ENCODE measurements at places on chromosomes 7 and 10.

DNA sequence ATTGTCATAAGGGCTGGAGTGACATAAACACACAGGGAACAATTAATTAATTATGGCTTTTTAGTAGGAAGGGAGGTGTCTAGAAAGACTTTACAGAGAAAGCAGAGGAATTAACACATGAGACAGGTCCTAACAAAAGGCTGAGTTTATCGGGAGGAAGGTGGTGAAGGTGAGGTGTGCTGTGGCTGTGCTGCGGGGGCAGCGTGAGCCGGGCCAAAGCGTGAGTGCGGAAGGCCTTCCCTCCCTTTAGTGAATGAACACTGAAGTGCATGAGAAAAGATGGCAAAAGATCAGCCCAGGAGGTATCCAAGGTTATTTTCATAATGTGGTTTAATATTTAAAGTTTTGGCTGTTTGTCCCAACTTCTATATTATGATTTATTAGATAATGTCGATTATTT is 243.4 kb upstream of the PLXNA4 start:
- no peak for DNase-seq

DNA sequence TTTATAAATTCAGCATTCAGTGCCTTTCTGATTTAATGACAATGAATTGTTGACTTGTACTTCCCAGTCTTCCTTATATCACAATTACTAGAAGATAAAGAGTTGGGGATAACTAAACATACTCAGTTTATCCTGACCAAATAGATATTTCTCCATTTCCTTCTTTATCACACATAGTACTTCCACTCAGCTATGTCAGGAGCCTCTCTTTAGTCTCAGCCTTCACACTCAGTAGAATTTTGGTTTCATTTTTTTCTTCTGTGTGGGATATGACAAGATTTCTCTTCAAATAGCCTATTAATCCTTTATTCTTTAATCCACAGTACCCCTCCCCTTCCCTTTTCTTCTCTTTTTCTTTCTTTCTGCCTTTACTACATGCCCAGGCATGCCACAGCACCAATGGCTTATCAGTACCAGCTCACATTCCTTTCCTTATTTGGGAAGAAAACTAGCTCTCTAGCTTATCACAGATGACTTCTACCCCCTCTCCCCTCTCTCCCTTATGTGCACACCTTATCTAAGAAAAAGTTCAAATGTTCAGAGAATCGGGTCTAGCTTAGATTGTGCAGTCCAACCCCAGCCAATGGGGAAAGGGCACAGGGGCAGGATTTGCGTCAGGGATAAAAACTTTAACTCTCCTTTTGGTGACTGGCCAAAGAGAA is 109.0 kb downstream of the PHF14 start:
- DNase-seq: no peak

- DNase-seq: no peak
These were observed 18.6 kb upstream of the YWHAG start for GRCh38 chr7:76377186-76377918.

DNA sequence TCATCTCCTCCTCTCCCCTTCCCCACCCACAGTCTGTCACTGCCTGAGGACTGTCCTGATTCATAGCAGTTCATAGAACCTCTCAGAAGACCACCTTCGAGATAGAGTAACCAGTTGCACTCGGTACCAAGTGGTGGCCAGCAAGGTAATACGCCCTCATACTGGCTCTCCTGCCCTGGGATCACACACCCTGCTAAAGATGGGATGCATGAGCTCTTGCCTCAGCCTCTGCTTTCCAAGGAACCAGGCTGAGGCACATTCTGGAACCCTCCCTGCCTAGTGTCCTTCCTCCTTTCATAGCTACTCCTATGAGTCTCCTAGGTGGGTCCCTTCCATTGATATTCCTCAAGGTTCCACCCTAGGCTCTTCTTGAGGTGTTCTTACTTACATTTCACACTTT is 15.5 kb downstream of the CFAP43 start:
- no peak for DNase-seq

DNA sequence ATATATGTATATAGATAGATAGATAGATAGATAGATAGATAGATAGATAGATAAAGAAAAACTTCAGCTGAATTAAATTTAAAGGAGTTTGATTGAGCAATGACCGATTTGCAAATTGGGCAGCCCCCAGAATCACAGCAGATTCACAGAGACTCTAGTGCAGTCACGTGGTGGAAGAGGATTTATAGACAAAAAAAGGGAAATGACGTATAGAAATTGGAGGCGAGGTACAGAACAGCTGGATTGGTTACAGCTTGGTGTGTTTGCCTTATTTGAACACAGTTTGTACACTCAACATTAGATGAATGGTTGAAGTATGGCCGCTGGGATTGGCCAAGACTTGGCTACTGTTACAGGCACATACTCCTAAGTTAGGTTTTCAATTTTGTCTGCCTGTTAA is 8.2 kb upstream of the PODXL start:
- no peak for DNase-seq

DNA sequence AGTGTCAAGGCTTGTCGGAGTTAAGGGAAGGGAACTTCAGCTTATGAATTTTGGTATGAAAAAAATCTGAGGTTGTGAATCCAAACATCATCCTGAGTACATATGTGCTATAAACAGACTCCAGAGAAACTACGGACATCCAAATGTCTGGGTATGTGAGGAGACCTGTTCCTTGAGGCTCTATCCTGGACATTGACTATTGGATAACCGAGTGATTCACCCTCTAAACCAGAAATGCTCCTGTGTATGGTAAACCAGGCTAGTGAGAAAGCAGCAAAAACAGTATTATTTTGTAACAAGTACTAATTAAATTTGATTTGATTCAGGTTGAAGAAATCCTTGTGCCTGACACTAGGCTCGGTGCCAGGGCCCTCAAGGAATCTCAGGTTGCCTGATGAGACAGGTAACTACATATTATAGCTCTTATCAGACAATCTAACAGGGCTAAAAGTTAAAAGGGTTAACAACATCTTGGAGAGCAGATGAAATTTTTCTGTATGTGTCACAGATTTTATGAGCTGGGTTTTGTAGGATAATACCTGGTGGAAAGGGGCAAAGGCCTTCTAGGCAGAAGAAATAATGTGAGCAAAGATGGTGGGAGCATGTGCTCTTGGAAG is 10.4 kb upstream of the STOX1 start:
- DNase-seq: no peak

DNA sequence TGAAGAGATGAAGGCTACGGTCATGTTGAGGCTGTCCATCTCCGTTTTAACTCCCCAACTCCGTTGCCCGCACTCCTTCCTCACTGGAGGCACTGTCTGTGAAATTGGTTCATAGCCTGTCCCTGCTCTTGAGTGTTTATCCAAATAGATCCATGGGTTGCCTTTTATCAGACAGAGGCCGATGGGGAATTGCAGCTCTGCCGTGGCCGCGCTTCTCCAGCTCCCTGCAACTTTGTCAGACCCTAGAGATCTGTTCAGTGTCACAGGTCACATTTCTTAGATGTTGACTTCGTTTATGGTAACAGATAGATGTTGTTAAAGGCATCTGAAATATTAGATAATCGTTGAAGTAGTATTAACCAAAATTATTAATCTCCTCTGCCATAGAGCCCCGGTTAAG is 14.7 kb downstream of the PPP2R2D start:
- DNase-seq: no peak

DNA sequence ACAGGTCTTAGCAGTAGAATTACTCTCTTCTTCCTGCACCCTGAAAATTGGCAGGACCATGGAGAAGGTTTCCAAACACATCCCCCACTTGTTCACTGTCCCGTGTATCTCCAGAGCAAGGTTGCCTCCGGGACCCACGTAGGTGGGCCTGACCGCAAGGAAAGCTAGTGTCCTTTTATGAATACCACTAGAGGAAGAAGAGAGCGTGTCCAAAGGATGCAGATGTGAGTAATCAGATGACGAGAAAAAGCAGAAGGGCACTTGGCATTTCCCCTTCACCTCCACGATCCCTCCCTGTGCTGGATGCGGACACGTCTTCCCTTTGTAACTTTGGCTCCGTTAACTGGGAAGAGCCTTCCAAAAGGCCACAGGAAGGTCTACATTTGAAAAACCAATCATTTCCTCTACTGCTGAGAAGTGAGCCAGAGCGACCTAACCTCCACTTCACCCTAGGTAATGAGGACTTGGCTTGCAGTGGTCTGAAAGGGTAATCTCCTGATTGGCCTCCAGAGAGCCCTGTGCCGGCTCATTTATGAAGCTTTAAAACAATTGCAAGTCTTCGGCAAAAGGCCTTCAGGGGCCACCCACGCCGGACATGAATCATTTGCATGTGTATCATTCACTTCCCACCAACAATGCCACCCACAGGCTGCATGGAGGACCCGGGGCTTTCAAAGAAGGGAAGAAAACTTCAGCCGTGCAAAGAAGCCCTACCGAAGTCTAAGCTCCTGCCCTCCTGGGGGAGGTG is 55.4 kb downstream of the LYZL1 start:
- DNase-seq: no peak

- no peak for DNase-seq
These were observed 137.3 kb downstream of the VTI1A start for GRCh38 chr10:112584276-112584675.

DNA sequence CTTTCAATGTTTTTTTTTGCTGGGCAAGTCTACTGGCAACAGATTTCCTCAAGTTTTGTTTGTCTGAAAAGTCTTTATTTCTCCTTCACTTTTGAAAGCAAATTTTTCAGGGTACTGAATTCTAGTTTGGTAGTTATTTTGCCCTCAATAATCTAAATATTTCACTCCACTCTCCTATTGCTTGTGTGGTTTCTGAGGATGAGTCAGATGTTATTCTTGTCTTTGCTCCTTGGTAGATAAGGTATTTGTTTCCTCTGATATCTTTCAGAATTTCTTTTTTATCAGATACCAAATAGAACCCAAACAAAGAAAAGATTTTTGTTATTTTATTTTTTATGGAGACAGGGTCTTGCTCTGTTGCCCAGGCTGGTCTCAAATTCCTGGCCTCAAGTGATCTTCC is 99.2 kb upstream of the MALRD1 start:
- no peak for DNase-seq

GRCh38 chr10:47300429-47300931 is 483 bp downstream of the GDF10 start:
- no peak for DNase-seq

DNA sequence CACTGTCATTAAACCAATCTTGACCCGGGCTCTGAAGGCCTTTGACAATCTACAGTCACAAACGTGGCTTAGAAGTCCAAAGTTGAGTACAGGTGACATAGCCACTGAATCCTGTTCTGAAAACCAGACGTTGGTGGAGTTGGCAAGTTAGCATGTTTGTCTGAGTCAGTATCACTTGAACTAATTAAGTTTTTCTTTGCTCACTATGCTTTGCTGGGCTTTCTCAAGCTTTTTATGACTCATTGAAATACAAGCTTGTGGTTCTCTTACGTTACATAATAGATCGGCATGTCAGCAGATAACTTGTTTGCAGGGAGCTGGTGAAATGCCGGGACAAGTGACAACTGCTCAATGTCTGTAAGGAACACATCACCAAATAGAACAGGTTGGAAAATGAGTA is 53.8 kb downstream of the ARL5B start:
- DNase-seq: no peak

- DNase-seq: no peak
These were observed 164.0 kb upstream of the GLI3 start for GRCh38 chr7:42400961-42401360.

- no peak for DNase-seq
These were observed 491.0 kb downstream of the XPNPEP1 start for GRCh38 chr10:109432281-109432680.

DNA sequence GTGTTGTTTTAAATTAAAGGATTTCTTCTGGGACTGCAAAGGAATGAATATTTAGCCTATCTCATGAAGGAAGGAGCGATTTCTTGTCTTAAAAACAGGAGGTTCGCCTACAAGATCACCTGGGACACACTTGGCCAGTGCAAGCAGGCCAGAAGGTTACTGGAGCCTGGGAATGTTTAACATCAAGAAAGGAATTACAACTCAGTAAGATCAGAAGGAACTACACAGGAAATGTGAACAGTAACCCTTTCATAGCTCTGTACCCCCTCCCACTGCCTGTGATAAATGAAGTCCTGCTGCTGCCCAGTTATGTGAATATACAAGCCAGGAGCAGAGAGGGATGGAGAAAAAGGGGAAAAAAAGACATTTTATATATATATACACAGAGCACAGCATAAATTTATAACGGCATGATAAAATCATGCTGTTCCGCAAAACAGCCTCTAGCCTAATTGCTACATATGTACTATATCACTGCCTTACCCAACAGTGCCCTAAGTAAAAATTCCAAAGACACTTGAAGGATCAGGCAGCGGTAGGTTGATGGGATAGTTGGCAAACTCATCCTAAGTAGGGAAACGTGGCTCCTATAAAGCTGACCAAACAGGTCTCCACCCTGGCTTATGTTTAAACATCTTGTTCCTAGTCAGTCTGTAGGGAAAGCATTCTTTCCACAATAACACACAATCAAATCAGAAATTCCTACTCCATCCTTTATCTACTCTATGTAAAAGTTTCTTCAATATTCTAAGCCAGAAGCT is 63.8 kb downstream of the ZNF438 start:
- no peak for DNase-seq

DNA sequence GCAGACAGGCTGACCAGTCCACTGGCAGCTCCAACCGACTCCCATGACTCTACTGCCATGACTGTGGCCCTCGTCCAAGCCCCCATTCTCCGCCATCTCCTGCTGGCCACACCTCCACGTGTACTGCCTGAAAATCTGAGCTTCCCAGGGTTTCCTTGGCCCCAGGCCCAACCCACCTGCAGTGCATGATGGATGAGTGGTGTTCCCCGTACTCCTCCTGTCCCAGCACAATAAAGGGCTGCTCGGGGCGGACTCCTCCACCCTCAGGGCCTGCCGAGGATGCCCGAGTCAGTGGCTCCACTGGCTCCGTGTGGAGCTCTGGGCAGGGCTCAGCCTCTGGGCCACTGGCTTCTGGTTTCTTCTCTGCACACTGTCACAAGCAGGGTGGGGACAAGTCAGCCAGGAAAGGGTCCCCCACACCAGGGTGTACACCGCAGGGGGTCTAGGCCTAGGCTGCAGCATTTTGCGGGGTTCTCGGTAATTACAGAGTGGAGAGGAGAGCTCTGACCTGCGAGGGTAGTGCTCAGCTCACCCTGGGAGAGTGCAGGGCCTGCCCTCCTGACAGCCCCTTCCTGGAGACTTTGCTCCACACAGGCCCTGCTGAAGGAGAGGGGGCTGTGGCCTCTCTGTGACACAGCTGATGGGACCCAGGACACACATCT is 15.2 kb downstream of the WDR91 start:
- DNase-seq: no peak

- DNase-seq: no peak
These were observed 143.8 kb downstream of the AVL9 start for GRCh38 chr7:32639122-32639521.

- DNase-seq: no peak
These were observed 52.1 kb downstream of the SH2D4B start for GRCh38 chr10:80589726-80590373.

GRCh38 chr7:55078465-55079372 is 59.9 kb downstream of the EGFR start:
- DNase-seq: no peak

GRCh38 chr7:112192236-112193154 is 13.7 kb downstream of the DOCK4 start:
- DNase-seq: no peak

GRCh38 chr7:89458114-89458513 is 662.6 kb upstream of the TEX47 start:
- no peak for DNase-seq
